Urinary bladder (tissue), 4 donors: ENCODE measurements at places on chromosomes 2 and 18. TPM values are rescaled to one million over a fixed set of nuclear protein-coding genes. Genes with fewer than 3 reads are reported as not detected.

Gene SCYGR1
- not detected for total RNA-seq

Gene RMC1
- total RNA-seq, result 16.8 TPM

Gene ATP6V1B1
- 0.63 TPM for total RNA-seq

Gene POTEC
- total RNA-seq, result not detected

Gene TFCP2L1
- total RNA-seq, result 1.2 TPM

Gene ANTXR1
- 138 TPM for total RNA-seq

Gene PAIP2B
- 7.6 TPM for total RNA-seq

Gene CD28
- total RNA-seq, result 6.1 TPM
